ENCODE measurements at places on chromosomes 13 and 19.

DNA sequence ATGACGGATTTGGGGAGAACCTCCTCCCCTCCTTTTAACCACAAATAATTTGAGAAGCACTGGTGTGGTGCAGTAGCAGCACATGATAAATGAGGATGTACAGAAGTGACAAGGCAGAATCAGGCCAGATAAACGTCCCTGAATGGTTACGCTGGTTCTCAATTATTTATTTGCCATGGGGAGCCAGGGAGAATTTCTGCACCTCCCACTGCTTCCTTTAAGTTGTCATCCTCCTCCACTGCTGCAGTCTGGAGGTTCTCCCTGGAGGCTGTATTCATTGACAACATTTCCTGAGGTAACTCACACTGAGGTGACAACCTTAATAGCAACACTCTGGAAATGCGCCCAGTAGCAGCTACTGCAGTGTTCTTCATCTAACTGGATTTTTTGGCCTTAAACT is 308.9 kb upstream of the SLITRK1 start:
- DNase-seq: no peak

DNA sequence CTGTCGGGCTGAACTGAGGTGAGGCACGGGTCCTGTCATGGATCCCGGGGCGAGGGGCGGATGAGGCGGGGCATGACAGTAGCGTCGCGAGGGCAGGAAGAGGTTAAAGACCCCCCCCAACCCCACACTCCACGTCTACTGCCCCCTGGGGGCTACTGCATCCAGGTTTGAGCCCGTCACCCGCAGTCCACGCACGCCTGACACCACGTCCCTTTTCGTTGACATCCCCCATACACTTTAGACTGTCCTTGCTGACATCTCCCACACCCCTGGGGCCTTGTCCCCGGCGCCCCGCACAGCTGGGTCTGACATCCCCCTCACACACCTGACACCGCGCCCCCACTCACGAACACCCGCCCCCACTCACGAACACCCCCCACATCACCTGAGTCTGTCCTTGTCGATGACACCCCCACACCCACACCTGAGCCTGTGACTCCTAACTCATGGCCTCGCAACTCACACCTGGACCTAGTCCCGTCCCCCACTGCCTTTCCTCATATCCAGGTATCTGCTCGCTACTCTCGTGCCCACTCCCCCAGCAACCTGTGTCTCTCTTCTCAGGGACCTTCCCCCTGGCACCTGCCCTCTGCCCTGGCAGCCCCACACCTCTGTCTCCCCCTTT is 416 bp downstream of the SLC25A42 start:
- no peak for DNase-seq

DNA sequence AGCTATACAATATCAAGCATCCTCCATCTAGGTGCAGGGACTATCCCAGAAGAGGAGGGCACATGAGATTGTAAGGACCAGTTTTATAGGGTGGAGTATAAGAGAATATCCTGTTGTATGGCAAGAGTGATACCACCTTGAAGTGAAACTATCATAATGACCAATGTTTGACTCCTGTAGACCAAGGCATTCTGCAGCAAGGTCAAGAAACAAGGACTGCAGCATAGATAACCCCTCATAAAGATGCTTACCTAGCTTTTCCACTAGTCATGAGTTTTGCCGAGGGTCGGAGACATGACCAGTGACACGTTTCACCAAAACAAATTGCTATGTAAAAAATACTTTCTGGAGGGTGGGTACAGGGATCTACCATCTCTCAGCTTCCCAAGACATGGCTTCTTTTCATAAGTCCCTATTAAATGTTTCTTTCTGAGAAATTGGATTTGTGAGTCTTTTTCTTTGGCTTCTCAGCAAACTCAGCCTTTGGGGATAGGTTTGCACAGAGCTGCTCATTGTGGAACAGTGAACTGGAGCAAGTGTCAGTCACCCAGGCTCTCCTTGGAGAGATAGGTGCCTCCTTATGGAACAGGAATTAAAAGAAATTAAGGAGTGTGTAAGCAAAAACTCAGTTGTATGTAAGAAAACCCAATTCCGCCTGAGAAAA is 28.2 kb upstream of the CYSLTR2 start:
- no peak for DNase-seq

DNA sequence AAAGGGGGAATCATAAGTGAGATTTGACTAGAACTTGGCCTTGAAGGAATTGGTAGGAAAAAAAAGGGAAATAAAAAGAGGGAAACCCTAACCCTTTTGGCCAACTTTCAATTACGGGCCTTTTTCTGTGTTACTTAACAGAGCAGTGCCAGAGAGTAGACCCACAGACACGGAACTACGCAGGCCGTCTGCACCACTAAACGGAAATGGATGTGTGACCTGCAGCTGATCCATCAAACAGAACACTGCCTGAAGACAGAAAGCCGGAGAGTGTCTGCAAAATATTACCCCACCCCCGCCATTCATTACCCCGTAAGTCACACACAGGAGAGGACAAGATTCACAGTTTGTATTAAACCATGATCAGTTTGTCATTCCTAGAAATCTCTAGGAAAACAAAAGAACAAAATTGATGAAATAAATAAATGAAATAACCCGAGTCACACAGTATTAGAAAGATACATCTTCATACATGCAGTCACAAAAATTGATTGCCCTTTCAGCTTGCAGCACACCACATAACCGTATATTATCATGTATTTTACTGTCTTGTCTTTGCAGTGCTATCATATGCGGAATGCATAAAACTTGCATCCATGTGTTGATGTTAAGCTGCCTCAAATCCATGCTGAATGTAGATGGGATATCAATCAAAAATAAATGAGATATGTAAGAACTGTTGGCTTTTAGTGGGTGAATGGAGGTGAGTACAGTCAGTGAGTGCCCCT is 424.7 kb downstream of the IRS2 start:
- DNase-seq: no peak

DNA sequence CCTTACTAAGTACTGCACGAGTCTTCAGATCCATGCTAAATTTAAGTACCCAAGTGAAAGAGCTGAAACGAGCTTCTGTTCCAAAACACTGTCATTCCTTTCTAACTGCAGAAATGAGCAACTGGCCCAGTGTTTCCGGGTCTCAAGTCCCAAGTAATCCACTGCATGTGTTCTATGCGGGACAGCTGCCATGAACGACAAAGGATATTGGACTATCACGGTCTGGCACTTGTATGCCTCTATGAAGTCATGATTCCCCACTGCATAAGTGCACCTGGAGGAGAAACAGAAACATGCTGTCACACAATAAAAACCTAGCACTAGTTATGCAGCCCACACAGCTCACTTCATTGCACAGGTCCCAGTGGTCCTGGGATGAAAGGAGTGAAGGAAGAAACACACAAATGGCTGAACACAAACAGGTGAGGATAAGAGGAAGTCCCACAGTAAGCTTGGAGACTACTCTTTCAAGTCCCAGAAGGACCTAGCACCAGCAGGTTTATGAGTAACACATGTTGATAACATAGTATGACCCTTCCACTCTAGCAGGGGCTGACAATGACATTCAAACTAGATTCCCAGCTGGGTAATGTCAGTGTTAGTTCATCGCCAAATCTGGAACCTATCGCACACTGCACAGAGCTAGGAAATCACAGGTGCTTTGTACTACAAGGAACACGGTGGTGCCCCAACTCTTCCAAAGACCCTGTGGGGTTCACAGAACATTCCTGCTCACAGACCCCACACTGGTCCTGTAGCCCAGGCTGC is 11.3 kb downstream of the PCID2 start:
- no peak for DNase-seq

- DNase-seq: no peak
These were observed 174.6 kb downstream of the TDRD3 start for GRCh38 chr13:60571571-60571970.

DNA sequence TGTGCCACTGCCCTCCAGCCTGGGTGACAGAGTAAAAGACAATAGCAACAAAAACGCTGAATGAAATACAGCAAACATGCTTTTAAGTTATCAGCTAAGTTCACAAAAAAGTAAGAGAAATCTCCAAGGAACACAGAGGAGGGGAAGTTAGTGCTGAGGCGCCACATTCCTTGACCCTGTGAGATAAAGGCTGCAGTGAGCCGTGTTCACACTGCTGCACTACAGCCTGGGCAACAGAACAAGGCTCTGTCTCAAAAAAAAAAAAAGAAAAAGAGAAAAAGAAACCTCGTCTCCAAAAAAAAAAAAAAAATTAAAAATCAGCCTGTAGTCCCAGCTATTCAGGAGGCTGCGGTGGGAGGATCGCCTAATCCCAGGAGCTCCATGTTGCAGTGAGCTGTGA is 16.3 kb upstream of the DOCK6 start:
- DNase-seq: no peak

DNA sequence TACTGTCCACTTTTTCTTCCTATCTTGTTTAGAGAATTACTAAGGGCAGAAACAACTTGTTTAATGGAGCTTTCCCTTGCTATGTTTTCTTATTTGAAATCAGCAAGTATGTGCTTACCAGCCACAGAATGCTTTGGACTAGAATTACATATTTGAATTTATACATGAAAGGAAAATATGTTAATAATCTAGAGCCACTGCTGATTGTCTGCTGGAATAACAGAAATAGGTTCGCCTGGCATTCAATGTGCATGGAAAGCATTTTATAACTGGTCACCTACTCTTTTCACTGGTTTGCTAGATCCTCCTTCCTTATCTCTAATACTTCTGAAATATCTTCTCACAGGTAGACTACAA is 8.0 kb downstream of the EFNB2 start:
- no peak for DNase-seq

GRCh38 chr13:40780822-40781401 is 8.5 kb upstream of the SLC25A15 start:
- DNase-seq: no peak

DNA sequence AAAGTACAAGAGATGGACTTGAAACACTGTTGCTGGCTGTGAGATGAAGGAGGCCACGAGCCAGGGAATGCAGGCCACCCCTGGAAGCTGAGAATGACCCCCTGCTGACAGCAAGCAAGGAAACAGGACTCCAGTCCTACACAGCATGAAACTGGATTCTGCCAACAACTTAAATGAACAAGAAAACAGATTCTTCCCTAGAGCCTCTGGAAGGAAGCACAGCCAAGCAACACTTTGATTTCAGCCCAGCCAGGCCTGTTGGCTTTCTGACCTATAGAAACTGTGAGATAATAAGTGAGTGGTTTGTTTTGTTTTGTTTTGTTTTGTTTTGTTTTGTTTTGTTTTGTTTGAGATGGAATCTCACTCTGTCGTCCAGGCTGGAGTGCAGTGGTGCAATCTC is 105.3 kb upstream of the CACNA1A start:
- DNase-seq: no peak
